ENCODE measurements at places on chromosomes 5 and 9.

DNA sequence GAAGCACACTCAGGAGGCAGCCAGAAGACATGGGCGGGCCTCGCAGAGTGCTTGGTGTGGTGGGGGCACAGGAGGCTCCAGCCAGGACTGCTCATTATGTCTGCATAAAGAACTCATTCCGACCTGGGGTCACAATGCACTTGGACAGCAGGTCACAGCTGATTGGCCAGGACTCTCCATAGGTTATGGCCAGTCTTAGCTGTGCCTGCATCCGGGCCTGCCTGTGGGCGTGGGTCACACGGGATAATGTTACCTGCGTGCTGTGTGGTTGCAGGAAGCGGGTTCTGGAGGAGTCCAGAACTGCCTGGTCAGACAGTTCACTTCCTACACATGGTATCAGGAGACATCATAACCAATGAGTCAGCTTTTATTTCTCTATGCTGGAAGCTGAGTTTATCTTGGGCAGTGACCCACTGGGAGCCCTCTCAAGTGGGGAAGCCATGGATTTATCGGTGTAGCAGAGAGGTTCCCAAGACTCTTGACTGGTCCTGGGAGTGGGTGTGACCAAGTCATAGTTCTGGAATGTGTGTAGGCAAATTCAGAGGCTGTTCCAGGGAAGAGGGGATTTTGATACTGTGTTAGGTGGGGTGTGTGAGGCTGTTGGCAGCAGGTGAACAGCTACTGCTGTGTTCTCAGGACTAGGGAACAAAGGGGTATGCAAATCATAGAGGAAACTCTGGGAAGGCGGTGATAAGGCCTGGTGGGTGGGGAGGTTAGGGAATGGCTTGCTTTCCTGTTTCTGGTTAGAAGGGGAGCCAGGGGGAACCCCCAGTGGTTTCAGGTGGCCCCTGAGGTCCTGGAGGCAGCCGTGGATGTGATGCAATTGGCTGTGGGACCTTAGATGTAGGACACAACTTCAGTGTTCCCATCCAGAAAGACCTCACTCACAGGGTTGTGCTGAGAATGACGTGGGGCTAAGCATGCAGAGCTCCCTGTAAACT lies 51.3 kb downstream of the ARHGEF37 start:
- no peak for DNase-seq

DNA sequence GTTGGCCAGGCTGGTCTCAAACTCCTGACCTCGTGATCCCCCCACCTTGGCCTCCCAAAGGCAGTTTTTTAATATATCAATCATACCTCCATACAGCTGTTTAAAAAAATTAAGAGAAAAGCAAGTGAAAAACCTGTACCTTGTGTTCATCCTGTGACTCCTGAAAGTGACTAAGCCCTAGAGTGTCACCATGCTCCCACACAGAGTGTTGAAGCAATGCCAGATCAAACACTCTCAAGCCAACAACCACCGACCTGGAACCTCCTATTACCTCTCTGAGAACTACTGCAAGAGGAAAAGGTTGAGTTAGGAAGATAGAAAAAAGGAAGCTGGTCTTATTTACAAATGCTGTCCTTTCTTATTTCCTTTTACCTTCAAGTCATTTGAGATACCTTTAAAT lies 123.5 kb downstream of the RASEF start:
- DNase-seq = no peak

- DNase-seq = no peak
Measured at GRCh38 chr9:75889977-75890471, 449 bp upstream of the PCSK5 start.

- DNase-seq = no peak
Measured at GRCh38 chr5:3101561-3101960, 350.1 kb upstream of the IRX2 start.

DNA sequence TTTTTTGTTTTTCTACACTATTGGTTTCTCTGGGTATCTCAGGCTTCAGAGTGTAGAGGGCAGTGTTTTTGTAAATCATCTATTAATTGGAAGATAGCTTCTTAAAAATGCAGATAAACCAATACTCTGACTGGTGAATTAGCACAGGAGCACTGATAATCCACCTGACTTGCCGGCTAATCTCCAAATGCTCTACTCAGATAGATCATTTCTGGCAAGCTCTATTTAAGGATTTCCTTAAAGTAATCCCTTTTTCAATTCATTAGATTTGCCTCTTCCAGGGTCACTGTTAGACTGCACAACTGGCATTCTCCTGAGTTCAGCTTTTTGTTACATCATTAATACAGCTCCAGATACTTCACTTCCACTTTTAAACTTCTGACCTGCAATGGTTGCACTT lies 1390.3 kb upstream of the NUDT12 start:
- no peak for DNase-seq

DNA sequence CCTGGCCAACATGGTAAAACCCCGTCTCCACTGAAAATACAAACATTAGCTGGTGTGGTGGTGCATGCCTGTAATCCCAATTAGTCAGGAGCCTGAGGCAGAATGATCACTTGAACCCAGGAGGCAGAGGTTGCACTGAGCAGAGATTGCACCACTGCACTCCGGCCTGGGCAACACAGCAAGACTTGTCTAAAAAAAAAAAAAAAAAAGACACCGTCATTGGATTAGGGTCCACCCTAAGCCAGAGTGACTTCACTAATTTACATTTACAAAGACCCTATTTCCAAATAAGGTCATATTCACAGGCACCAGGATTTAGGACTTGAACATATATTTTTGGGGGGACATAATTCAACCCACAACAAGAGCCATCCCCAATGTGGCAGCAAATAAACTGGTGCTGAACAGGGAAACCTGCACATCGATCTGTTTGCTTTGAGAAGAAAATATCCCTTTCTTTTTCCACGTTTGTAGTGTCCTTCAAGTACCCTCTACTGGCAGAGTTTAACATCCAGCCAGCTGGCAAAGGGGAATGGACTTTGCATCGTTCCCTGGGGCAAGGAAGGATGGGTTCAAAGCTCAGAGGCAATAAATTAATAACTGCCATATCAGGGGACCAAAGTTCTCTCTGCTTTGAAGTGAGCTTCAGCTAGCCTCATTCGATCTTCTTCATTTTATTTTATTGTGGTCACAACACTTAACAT lies 3.7 kb upstream of the DNAJC25 start:
- no peak for DNase-seq

DNA sequence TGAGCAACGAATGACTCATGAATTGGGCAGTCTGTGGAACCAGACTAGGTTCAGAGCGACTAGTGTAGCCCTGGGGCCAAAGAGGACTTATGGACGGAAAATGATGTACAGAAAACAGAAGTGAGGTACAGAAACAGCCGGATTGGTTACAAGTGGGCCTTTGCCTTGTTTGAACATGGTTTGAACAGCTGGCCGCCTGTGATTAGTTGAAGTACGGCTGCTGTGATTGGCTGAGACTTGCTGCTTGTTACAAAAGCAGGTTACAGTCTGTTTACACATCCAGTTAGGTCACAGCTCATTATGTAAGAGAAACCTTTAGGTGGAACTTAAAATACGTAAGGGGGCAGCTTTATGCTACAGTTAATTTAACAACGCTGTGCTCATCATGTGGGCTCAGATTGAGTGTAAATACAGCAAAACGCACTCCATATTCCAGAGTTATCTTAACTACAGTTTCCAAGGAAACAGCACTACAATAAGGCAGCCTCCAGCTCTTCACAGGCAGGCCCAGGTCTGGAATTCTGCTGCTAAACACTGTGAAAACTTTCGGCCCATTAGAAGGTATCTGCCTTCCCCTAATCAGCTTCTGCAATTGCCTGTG lies 6.5 kb downstream of the AMACR start:
- DNase-seq = no peak

DNA sequence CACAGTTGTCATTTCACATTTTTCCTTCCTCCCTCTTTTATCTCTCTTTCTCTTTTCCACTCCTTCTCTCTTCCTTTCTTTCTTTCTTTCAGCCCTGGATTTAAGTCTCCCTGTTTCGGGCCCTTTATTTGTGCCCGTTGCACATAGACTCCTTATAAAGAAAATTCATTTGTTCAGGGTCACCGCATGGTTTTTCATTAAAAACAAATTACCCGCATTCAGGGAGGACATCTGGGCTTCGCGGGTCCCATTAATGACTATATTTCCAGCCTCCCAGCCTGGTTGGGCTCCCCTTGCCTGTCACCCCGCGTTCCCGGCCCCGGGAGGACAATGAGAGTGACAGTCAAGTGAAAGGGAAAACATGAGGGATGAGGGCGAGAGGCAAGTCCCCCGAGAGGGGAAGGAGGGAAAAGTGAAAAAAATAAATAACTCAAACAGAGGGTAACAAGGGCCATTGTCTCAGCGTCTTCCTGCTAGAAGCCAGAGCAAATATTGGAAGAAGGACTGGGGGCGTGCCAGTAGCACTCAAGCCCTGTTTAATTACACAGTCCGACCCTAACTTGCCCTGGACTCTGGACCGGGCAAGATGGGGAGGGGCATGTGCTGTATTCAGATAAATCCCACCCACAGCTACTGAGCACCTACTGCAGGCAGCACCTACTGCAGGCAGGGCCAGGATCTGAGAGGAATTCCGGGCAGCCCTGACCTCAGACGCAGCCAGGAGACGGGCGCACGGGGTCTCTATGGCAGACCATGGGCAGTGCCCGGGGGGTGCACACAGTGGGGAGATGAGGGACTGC lies 166.2 kb downstream of the PAX5 start:
- no peak for DNase-seq

DNA sequence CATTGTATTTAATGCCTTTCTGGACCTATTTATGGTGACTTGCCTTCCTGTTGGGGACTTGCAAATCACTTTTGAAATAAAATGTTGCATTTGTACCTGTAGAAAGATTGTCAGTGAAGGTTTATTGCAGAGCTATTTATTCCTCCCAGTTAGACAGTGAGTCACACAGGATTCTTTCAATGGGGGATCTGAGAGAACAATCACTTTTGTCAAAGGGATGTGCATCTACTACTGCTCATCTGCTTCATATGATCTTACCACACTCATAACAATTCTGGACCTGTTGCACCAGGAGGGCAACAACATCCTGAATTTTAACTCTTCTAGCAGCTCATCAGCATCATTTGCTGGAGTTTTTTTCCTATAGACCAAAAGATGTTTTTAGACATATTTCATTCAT lies 66.8 kb downstream of the FBXL7 start:
- DNase-seq = no peak

All from GM13977 (cell line).